ENCODE measurements at places on chromosomes 5 and 9.
A peak's percentile ranks its signal among the peaks of the same experiment; 100 is the strongest.

- no peak for DNase-seq
Observed at GRCh38 chr9:89436963-89437625, 60.8 kb downstream of the SEMA4D start.

GRCh38 chr5:151128817-151129216 lies 28.8 kb downstream of the ANXA6 start:
- DNase-seq = no peak

- DNase-seq = no peak
Observed at GRCh38 chr9:127133739-127134167, 11.3 kb upstream of the ANGPTL2 start.

DNA sequence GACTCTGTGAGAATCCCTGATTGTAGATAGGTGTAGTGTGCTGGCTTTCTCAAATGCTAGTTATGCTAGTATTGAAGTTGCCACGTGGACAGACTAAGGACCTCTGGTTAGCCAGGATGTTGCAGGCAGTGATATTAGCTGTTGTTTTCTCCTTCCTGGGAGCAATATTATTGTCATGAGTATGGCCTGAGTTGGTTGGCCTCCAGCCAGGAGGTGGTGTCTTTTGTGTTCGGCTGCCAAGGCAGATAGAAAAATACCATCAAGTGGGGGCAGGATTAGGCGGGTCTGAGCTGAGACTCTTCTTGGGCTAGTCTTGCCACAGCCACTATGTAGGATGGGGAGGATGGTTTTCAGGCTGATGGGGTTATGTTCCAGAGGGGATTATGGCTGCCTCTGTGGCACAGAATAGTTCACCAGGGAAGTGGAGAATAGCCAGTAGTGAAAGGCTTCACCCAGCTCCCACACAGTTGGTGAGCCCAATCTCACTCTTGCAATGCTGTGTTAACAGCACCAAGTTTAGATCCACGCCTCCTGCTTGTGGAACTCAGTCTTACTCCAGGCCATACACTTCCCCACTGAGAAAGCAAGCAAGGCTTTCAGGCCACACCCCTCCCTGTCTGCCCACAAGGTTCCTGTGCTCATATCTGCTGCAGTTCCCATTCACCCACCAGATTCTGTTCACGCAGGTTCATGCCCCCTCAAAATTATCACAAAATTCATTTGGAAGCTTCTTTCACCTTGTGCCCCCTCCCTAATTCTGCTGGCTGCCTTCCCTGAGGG lies 31.2 kb downstream of the GHR start:
- DNase-seq = no peak

DNA sequence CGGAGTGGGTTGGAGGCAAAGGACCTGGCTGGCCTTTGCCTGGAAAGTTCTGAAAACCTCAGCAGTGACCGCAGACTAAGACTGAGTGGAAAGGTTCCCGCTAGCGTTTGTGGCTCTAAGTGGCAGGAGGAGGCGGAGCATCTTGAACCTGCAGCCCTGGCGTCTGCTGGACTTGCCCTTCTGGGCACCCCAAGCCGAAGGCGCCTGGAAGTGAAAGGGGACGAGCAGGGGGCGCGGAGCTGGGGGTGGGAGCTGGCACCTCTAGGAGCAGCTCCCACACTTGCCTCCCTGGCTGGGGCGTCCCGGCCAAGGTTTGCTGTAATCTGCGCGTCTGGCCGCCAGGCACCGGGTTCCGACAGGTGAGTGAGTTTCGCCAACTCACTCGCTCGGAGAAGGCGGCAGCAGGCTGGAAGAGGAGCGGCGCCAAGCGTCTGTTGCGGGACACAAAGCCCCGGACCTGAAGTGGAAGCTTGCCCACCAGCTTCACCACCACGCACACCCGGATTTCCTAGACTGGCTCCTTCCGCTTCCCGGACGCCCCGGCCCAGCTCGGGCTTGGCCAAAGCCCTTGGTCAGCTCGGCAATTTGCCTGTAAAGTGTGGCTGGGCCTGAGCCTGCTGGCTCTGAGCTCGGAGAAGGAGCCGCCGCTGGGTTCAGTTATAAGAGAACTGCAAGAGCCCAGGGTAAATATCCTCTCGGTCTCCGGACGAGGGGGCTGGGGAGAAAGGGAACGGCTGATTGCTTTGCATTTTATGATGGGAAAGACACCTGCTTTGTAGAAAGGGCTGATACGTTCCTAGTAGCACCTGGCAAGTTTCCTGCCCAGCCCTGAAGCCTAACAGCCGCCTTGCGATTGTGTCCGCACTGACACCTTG lies at the start of gene GNA14:
Gene GNA14, minus strand, starts transcription at position 89 of the 875 bp plus-strand sequence. CDS start 529 bp downstream, outside the sequence.
- peak; percentile 32 for DNase-seq

DNA sequence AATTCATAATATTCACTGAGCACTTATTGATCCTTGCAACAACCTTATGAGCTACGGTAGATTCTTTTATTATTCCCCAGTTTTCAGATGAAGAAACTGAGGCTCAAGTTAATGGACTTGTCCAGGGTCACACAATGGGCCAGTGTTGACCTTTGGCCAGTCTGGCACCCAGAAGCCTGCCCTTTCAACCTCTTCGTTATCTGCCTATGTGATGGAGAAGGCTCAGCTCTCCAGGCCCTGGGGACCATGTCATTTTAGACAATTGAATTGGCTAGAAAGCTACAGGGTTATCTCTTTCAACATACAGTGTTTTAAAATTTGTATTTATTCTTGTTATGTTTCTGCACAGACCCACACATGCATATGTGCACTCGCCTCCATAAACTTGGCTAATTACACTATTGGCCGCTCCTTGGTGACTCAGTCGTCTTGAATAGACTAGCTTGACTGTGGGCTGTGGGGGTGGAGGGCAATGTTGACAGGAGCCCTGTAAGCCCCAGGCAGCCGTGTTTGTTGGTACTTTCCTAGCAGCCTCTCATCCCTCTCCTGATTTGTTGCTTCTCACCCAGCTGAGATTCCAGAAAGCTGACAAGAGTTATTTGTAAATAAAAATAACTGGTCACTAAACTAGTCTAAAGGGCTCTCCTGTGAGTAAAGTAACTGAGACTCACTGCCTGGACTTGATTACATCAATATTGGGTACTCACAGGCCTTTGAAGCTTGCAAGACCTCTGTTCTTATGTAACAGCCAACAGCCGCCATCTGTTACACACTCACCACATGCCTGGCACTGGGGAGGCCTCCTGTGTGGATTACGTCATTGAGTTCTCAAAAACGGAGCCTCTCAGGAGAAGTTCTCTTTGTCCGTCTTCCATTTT lies 8.5 kb upstream of the ANGPTL2 start:
- peak; percentile 79 for DNase-seq

GRCh38 chr5:85972539-85972938 lies 645.2 kb upstream of the COX7C start:
- no peak for DNase-seq

GRCh38 chr9:99593610-99594009 lies 228.1 kb upstream of the NR4A3 start:
- DNase-seq = peak; percentile 50

DNA sequence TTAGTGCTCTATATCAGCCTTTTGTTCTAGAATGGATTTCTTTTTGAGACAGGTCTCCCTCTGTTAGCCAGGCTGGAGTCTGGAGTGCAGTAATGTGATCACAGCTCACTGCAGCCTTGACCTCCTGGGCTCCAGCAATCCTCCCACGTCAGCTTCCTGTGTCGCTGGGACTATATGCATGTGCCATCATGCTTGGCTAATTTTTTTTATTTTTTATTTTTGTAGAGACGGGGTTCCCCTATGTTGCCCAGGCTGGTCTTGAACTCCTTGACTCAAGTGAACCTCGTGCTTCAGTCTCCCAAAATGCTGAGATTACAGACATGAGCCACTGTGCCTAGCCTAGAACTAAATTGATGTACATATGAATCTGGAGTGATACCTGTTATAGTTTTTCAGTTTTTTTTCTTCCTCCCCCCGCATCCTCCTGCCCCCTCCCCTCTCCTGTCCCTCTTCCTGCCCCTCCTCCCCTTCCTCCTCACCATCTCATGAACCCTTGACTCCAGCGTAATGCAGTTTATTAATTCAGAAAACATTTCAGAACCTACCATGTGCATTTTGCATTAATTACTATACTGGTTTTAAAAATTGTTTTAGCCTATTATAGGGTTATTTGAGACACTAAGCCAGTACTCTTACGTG lies 37.4 kb upstream of the TNFAIP8 start:
- DNase-seq = no peak

GRCh38 chr5:148085977-148086705 lies 22.4 kb downstream of the SPINK5 start:
- no peak for DNase-seq

DNA sequence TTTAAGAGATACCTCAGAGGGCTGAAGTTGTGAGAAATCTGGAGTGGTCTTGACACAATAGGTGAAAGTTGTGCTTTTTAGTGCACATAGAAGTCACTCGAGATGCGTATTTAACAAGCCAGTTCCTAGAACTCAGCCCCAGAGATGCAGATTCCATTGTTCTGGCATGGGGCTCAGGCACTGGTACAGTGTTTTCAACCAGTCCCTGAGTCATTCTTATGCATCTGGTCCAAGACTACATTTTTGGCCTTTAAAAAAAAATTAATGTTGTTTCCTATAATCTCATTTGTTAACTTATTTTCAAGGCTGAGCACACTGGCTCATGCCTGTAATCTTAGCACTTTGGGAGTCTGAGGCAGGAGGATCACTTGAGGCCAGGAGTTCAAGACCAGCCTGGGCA lies 29.6 kb downstream of the PTTG1 start:
- DNase-seq = no peak

- peak; percentile 76 for DNase-seq
Observed at GRCh38 chr5:73186976-73187375, 14.0 kb downstream of the TMEM174 start.

DNA sequence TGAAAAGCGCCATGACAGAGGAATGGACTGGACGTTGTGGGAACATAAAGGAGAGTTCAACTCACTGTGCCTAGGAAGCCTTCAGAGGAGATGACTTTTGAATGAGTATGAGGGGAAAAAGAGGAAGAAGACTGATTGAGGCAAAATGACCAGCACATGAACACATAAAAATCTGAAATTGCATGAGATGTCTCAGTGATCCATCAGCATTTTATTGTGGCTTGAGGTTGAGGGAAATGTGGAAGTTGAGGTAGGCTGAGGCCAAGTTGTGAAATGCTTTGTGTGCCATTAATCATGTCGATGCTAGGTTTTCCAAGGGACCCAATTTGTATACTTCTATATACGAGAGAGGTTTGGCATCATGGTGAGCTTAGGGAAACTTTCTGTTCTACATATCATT lies 140.9 kb upstream of the TLX3 start:
- DNase-seq = no peak

DNA sequence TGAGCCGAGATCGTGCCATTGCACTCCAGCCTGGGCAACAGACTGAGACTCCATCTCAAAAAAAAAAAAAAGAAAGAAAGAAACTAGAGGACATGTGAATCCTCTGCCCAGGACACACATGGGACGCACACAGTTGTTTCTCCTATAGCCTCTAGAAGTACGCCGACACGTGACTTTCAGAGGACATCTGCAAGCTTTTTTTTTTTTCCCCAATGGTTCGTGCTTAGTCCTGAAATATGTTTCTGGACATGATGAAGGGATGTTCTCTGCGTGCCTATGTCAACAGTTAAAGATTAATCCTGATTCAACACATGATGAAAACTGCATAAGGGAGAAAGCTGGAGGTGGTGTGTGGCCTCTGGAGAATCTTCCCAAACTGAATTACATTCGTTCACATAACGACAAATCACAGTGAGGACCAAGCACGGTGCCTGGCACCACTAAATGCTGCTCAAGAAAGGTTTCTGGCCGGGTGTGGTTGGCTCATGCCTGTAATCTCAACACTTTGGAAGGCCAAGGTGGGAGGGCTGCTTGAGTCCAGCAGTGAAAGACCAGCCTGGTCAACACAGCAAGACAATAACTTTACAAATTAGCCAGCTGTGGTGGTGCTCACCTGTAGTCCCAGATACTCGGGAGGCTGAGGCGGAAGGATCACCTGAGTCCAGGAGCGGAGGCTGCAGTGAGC lies 9.8 kb downstream of the COL23A1 start:
- no peak for DNase-seq

- no peak for DNase-seq
Observed at GRCh38 chr5:172123269-172123692, 64.7 kb downstream of the STK10 start.

DNA sequence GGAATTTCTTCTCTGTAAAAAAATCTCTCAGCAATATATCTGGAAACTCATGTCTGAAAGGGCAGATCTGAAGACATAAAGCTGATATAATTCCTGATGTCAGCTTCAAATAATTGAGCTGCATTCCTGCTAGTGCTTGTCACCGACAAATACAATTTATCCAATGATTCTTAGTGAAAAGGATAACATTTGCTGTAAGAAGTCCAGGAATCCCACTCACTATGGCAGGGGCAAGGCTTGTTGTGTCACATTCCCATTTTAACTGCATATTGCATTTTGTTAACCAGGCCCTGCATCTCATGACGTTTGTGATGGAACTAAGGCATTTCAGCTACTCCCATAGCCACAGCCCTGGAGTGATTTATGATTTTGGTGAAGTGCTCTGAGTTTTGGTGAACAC lies 160.1 kb upstream of the DAB2 start:
- DNase-seq = peak; percentile 25

DNA sequence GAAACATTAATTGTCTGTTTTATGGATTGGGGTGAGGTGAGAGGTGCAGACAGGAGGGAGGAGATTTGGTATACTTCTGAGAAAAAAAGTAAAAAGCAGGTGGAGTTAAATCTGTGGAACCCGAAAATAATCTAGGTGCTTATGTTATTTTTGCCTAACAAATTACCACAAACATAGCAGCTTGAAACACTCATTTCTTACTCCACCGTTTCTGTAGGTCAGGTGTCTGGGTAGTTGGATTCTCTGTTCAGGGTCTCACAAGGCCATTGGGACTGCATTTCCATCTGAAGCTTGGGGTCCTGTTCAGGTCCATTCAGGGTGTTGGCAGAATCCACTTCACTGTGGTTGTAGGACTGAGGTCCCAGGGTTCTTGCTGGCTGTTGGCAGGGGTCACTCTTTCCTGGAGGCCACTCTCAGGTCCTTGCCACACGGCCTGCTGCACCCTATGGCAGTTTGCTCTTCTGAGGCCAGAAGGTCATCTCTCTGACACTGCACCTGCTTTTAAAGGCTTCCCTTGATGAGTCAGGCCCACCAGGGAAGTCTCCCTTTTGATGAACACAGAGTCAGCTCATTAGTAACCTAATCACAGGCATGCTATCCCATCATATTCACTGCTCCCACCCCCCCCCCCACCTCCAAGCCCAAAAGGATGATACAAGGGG lies 82.2 kb downstream of the TRIO start:
- DNase-seq = no peak

- no peak for DNase-seq
Observed at GRCh38 chr5:102596113-102596512, 97.3 kb upstream of the SLCO6A1 start.

- DNase-seq = no peak
Observed at GRCh38 chr5:132779961-132780360, 2.9 kb upstream of the SEPTIN8 start.

Data from trophoblast cell (in vitro differentiated cells and primary cell).